ENCODE measurements at places on chromosomes 5 and 9.

DNA sequence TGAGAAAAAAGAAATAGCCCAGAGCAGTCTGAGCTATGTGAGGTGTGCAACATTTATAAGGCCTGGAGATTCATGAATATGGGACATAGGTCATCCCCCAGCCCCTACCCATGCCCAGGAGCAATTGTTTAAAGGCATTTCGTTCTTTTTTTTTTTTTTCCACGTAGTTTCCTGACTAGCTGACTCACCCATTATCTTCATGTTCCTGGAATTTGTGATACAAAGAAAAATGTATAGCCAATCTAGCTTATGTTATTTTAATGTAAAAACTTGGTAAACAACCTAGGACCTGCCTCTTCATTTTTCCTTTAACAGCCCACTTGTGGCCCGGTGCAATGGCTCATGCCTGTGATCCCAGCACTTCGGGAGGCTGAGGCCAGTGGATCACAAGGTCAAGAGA is 81.3 kb downstream of the OSTF1 start:
- DNase-seq: no peak

GRCh38 chr9:1606253-1606652 is 408.9 kb upstream of the SMARCA2 start:
- DNase-seq: no peak

GRCh38 chr9:33170464-33171415 is 3.6 kb upstream of the B4GALT1 start:
- peak; percentile 47 for DNase-seq

DNA sequence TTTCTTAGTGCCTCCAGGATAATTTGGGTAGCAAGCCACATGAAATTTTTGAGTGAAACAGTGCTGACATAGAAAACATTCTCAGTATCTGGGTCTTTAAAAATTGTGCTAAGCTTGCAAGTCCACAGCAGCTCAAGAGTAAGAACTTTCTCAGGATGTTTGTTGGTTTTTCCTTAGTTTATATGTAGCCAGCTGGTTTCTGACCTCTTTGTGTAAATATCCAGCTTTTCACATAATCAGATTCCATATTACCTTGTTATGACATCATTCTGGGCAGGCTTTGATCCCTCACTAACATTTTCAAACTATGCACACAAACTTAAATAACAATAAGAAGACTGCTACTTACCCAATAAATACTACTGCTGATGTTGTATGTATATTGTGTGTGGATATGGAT is 82.9 kb upstream of the VCAN start:
- DNase-seq: no peak

- no peak for DNase-seq
Measured at GRCh38 chr5:88813244-88813643, 69.7 kb downstream of the MEF2C start.

GRCh38 chr5:59275510-59276324 is 617.8 kb downstream of the PDE4D start:
- no peak for DNase-seq

- no peak for DNase-seq
Measured at GRCh38 chr5:132266836-132267160, 9.3 kb downstream of the PDLIM4 start.

GRCh38 chr5:128276537-128277216 is 193.1 kb downstream of the SLC12A2 start:
- no peak for DNase-seq

GRCh38 chr5:176633598-176633997 is 3.1 kb downstream of the EIF4E1B start:
- DNase-seq: no peak

DNA sequence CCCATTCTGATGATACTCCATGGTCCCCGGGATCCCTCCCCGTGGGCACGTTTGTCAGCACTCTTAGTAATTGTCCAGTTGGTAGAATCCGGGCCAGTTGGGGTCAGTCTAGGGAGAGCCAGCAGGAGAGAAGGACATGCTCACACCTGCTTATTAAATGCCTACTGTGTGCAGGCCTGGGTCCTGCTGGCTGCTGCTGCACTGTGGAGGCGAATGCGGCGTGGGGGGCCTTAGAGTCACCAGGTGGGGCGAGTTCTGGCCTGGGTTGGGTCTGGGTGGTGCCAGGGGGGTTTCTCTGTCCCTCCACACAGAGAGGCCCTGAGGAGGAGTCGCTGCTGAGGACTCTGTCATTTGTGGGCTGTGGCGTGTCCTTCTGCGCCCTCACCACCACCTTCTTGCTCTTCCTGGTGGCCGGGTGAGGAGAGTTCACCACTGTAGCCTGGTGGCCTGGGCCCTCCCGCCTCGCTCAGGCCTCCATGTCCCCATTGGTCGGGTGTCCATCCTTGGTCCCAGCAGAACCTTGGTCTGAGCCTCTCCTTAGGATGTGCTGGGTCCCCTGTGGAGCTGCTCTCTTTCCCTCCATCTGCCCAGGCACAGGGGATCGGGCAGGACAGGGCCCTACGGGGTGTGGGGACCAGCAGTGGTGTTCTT is 17.3 kb downstream of the ADGRD2 start:
- no peak for DNase-seq

- no peak for DNase-seq
Measured at GRCh38 chr5:56088967-56089829, 94.4 kb upstream of the IL6ST start.

DNA sequence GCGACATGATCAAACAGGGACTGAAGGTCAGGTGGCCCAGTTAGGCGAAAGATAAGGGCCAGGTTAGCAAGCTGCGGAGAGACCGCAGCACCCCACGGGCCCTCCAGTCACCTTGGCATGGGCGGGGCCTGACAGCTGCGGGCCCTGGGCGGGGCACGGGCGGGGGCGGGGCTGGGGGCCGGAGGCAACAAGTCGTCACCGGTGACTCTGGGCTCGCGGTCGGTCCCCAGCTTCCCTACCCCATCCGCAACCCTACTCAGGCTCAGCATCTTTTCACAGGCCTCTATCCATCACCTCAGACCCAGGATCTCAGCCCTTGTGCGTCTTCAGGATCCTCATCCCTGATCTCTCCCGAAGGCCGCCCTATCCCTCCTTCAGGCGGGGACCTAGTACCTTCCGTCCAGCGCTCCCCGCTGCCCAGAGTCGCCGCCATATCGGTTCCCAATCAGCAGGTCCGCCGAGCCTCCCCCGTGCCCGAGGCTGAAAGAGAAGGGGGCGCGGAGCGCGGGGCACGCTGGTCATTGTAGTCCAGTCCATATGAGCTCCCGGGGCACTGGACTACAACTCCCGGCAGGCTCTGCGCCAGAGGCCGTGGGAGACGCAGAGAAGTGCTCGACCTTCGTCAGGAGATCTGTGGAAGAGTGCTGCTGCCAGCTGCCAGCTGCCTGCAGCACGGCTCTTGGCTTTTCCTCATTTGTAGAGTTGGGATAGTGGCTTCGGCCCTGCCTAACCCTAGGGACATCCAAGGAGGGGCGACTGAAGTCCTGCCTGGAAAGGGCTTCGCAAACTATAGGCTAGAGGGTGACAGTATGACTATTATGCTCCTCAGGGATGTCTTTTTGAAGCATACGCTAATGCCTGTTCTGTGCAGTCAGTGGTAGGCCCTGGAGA is at the start of gene DNAJC18:
TSS of gene DNAJC18 (minus strand) at position 513 of the 891 bp plus-strand sequence. CDS start at position 433, 80 bp downstream.
- DNase-seq: peak; percentile 81

DNA sequence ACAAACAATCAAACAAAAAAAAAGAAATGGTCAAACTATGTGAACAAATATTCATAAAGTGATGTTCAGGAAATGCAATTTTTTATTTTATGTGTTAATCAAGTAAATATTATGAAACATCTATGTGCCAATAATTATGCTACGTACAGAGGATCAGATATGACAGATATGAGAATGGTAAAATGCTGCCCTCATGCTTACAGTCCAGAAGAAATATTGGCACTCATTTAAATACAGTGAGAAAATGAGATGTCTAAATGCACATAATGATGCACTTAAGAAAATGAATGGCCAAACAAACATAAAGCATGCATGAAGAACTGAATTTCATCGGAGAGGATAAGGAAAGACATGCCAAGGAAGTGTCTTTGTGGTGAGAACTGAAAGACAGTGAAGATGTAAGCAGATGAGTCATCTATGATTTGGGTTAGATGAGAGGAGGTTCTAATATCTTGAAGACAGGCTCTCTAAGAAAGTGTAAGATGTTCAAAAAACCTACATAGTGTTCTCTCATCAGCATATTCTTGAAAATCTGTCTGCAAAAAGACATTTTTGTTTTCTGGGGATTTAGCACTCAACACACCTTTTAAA is 1231.1 kb upstream of the ACO1 start:
- DNase-seq: no peak

DNA sequence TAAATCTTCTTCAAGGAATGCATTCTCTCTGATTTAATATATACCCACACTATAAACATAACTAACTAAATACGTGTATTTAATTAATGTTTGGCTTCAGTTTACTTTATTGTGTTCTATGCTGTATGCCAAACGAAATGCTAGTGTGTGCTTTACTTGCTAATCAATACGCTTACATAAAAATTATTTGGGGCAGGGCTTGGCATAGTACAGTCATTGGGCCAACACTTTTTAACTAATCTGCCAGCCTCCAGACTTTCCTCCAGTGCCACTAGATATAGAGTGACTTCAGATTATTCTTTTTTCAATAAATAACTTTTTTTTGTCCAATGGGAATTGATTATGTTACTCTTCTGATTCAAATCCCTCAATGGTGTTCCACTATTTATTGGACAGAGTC is 8.7 kb upstream of the CARNMT1 start:
- no peak for DNase-seq

- no peak for DNase-seq
Measured at GRCh38 chr9:85212887-85213286, 528.9 kb downstream of the AGTPBP1 start.

GRCh38 chr9:131690941-131691573 is 48.8 kb downstream of the RAPGEF1 start:
- DNase-seq: no peak

DNA sequence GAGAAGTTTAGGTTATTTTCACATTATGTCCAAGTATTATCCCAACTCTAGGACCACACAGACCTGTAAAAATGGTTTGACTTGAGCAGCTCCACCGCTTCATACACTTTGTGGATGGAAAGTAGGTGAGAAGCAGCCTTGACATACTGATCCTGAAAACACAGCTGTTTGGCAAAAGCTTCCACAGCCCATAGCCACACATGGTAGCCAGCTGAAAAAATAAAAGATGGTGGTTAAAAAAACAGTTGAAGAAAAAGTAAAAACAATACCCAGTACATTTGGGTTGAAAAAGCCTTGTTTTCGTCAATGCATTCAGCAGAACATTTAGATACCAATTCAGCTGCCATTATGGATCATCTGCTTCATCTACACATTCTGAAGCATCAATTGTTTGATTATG is 36.7 kb downstream of the GEMIN5 start:
- DNase-seq: no peak

All from hematopoietic multipotent progenitor cell treated with erythropoietin and hydrocortisone succinate and interleukin-3 and kit ligand, for 15 days (in vitro differentiated cells).